ENCODE measurements at places on chromosomes 3 and 15.

GRCh38 chr15:47039225-47039624 is 678.1 kb upstream of the SEMA6D start:
- DNase-seq = no peak

DNA sequence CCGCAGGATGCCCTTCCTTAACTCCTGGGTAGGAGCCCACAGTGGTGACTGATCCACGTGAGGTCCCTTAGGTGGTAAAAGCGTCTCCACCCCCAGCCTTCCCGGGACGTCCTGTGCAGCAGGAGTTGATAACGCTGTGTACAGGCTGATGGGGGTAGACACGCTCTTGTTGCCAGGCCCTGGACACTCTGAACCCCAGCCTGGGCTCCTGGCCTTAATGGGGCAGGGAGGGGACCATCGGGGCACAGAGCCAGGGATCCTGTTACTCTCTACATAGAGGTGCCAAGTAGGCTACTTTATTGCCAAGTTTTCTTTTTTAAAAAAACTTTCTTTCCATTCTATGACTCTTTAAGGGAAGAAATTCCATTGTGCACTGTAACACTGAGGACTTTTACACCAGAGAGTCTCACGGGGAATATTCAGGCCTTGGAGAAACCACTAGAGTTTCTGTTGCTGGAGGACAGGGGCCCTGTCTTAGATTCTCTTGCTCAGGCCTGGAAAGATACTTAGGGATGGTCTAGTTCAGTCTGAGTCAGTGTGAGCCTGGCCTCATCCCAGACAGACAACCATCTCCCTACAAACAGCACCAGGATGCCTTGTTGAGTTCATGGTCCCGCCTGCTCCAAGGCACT is 104.3 kb upstream of the RNU6-1 start:
- no peak for DNase-seq

DNA sequence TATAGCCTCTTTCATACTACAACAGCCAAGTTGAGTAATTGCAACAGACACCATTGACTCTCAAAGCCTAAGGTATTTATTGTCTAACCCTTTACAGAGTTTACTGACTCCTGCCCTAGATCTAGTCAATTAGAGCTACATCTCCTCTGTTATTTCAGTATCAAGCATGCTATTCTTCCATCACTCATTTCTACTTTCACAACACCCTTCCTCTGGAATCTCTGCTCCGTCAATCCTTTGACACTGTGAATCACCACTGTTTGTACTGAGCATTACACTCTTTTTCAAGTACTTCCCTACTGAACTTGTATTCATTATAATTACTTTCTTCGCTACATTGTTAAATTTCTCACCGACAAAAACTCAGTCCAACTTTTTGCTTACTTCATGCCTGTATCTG is 121.8 kb downstream of the ZNF609 start:
- DNase-seq = no peak

GRCh38 chr15:100269831-100270230 is 71.9 kb downstream of the ADAMTS17 start:
- no peak for DNase-seq

DNA sequence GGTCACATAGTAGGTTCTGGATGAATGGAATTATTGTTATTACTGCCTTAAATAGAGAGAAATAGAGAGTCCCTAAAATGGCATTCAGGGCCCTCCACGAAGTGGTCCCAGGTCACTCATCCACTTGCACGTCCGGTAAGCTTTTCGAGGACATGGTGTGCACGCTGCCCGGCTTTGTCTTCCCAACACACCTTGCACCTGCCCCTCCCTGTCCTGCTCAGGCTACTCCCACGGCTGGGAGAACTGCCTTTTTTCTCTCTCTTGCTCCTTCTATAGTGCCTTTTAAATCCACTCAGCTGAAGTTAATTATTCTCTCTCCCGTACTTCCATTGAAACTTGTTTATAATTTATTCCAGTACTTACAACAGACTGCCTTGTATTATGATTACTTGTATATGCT is 5.6 kb upstream of the DGKG start:
- DNase-seq = no peak

DNA sequence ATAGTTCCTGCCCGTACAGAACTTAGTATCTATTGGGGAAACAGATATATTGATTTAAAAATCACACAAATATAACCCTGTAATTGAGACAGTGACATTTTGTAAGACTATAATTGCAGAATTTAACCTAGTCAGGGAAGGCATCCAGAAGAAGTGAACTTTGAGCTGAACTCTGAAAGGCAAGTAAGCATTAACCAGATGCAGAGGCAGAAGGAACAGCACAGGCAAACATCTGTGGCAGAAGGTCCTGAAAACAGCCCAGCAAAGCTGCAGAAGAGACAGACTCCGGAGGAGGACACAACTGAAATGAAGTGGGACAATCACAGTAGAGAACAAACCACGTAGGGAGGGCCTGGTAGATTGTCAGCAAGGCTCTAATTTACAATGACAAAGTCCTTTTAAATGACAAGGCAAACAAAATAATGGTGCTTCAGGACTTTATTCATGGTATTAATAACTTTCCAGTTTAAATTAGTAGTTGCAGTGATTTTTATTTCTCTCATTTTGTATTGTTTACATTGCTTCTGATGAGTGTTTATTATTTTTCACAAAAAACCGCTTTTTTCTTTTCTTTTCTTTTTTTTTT is 14.5 kb downstream of the BCL2A1 start:
- no peak for DNase-seq

Data from A172 (cell line).